Activated T-helper 1 cell treated with Interleukin-2 at 50 U/mL for 16 hours (primary cell): ENCODE measurements at places on chromosomes 5 and 9.

GRCh38 chr5:131932235-131932634 is 13.2 kb downstream of the MEIKIN start:
- DNase-seq, result no peak

DNA sequence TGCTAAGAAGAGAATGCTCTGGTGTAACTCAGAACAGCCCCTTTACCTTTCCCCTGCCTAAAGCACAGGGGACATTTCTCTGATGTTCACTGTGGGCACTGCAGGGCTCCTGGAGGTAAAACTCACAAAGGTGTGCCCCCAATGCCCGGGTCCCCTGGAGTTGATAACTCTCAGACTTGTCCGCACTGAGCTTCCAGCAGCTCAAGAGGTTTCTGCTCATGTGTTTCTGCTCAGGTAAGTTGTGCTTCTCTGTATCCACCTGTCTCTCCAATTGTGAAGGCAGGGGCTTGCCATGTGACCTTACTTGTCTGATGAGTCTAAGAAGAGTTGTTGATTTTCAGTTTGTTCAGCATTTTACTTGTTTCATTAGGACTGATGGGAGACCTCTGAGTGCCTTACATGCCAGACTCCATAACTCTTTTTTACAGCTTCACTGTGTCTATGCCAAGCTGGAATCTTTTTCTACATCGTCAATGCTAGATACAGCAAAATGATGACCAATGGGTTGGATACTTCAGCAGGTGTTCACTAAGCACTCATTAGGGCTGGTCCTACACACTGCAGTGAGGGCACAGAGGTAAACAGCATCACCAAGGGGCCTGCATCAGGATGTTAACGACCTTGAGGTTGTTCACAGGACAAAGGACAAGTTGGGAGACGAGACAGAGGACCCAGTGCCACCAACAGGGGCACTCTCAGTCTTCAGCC is 56.4 kb downstream of the MRPL36 start:
- DNase-seq, result no peak

- DNase-seq, result no peak
Measured at GRCh38 chr5:83957188-83957587, 236.5 kb upstream of the HAPLN1 start.

- DNase-seq, result no peak
Measured at GRCh38 chr9:137138722-137139467, at the start of gene GRIN1. Gene GRIN1, plus strand, starts transcription at chr9:137139154. Its CDS starts 333 bp downstream, at chr9:137139487.

GRCh38 chr5:135323701-135324132 is 75.3 kb downstream of the MACROH2A1 start:
- DNase-seq, result no peak

GRCh38 chr5:133938929-133939328 is 29.5 kb downstream of the C5orf15 start:
- DNase-seq, result no peak
